Effector memory CD8-positive, alpha-beta T cell (primary cell): ENCODE measurements at places on chromosomes 2 and 18.

GRCh38 chr2:33602201-33602830 is 3.2 kb upstream of the FAM98A start:
- peaks cover 9% of the 10 kb centered on the region for H3K36me3 ChIP-seq
- peaks cover 5% of the 10 kb centered on the region for H3K27me3 ChIP-seq
- DNase-seq: no peak
- peaks cover 20% of the 10 kb centered on the region for H3K4me1 ChIP-seq

DNA sequence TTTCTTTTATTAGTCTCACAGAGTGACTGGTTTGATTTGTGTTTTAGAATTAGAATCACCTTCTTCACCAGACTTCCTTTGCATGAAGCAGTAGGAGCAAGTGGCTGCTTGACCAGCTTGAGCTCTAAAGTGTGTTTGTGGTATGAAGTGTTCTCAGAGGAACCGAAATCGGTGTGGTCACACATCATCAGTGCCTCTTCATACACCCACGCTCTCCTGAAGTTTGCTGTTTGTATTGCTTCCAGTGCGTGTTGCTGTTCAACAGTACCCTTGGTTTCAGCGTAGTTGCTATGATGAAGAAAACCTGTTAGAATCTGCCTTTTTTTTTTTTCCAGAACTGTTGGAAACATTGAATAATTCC is 77.9 kb downstream of the LIMS1 start:
- DNase-seq: peak; percentile 32
- H3K27me3 ChIP-seq: no peaks in the 10 kb centered on the region
- H3K36me3 ChIP-seq: peaks cover 9% of the 10 kb centered on the region
- peak overlapping the region; percentile 98 for H3K27ac ChIP-seq
- H3K4me3 ChIP-seq: peak overlapping the region; percentile 72

DNA sequence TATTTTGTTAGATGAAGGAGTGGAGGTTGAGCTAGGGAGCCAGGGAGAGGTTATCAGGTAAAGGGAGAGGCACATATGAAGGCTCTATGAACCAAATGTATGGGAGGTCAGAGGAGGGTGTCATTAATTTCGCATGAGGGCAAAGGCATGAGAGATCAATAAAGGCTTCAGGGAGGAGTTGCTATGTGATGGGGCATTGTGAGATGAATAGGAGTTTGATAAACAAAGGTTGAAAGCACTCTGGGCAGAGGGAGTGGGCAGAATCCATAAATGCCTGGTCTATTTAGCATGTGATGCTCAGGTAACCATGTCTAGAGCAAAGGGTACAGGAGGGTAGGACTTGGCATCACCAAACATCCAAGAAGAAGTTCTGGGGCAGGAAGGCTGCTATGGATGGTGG is 273.4 kb downstream of the HAUS1 start:
- H3K36me3 ChIP-seq: no peaks in the 10 kb centered on the region
- no peaks in the 10 kb centered on the region for H3K27me3 ChIP-seq
- no peak for DNase-seq
- H3K27ac ChIP-seq: no peak overlapping the region

DNA sequence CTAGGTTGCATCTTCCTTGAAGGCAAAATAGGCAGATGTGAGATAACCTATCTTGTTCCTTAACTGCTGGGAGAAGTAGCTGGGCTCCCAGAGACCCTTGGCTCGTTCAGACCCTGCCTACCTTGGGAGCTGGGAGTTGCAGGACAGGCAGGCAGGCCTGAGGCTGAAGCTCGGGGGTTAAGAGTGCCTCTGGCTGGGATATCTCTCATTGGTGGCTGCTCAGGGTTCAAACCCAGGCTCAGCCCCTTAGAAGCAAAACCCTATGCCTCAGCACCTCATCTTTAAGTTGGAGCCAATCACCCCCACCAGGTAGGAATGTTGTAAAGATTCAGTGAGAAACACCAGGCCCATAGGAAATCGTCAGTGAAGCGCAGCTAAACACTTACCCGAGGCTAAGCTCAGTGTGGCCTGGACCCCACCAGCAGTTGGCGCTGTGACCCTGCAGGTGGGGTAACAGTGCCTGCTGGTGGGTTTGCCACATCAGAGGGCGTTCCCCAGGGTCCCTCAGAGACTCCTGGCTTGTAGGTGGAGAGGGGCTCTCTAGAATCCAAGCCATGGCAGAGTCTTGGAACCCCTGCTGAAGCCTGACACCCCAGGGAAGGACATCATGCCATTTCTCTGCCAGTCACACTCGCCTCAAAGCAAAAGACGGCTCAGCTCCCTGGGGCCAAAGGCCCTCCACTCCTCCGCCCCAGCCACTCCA is 54.6 kb upstream of the GPR17 start:
- H3K27ac ChIP-seq: no peak overlapping the region
- peaks cover 11% of the 10 kb centered on the region for H3K27me3 ChIP-seq
- no peak overlapping the region for H3K4me3 ChIP-seq
- no peaks in the 10 kb centered on the region for H3K4me1 ChIP-seq
- H3K36me3 ChIP-seq: no peaks in the 10 kb centered on the region

DNA sequence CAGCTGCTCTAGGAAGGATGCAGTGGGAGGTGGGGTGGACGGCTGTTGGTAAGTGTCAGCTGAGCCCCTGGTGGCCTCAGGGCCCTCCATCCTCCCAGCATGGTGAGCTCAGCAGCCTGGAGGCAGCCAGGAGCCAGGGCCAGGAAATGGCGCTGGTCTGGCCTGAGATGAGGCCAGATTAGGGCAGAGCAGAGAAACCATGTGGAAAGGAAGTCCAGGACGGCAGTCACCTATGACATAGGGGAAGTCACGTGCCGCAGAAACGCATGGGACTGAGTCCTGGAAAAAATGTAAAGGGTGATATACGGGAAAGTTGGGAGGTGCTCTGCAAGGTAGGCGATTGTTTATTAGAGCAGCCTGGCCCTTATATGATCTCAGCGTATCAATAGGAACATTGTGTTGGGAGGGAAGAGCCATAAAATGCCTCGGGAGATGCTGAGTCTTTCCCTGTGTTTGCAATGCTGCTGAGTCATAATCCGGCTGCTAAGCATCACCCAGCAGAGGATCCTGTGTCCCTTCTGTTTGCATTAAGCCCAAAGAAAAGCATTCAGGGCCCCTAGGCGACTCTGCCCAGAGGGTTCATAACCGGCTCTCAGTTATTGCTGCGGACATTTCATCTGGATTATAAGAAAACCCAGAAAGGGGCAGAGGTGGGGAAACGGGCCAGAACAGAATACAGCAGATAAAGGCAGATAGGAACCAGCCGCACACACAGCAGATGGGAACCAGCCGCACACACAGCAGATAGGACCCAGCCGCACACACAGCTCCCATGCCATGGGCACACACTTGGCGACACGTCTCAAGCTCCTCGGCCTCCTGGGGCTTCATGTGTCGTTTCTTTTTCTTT is 30.3 kb upstream of the B3GNT7 start:
- H3K4me1 ChIP-seq: peaks cover 20% of the 10 kb centered on the region
- H3K36me3 ChIP-seq: no peaks in the 10 kb centered on the region
- no peak for DNase-seq
- no peaks in the 10 kb centered on the region for H3K27me3 ChIP-seq
- no peak overlapping the region for H3K4me3 ChIP-seq

DNA sequence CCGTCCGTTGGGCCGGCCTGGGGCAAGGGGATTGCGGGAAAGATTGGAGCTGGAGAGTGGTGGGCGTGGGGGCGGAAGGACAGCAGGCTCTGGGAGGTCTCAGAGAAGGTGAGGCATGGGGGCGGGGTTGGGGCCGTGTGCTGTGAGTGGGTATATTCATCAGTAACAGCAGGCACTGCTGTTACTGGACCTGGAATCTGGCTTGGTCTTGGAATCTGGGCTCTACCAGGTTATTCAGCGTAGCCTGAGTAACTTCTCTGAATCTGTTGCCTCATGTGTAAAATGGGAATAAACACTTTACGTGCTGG is 435 bp downstream of the RNF181 start:
- DNase-seq: no peak
- H3K4me1 ChIP-seq: peaks cover 34% of the 10 kb centered on the region
- H3K36me3 ChIP-seq: peaks cover 21% of the 10 kb centered on the region
- H3K27me3 ChIP-seq: no peaks in the 10 kb centered on the region

GRCh38 chr2:161228511-161229240 is 68.4 kb downstream of the TANK start:
- H3K4me3 ChIP-seq: no peak overlapping the region
- no peak for DNase-seq
- peaks cover 40% of the 10 kb centered on the region for H3K36me3 ChIP-seq
- H3K27ac ChIP-seq: peak overlapping the region; percentile 3
- no peaks in the 10 kb centered on the region for H3K27me3 ChIP-seq
- no peaks in the 10 kb centered on the region for H3K4me1 ChIP-seq

GRCh38 chr2:73291093-73291460 is 2.3 kb downstream of the EGR4 start:
- peak overlapping the region; percentile 32 for H3K27ac ChIP-seq
- H3K4me1 ChIP-seq: peaks cover 11% of the 10 kb centered on the region
- peak overlapping the region; percentile 73 for H3K4me3 ChIP-seq
- H3K27me3 ChIP-seq: peaks cover 38% of the 10 kb centered on the region

- no peak for DNase-seq
- peaks cover 88% of the 10 kb centered on the region for H3K4me1 ChIP-seq
- peak overlapping the region; percentile 92 for H3K27ac ChIP-seq
- peaks cover 96% of the 10 kb centered on the region for H3K36me3 ChIP-seq
- peak overlapping the region; percentile 80 for H3K4me3 ChIP-seq
These were observed 16.4 kb downstream of the SMAD7 start for GRCh38 chr18:48934415-48934722.

- H3K27me3 ChIP-seq: no peaks in the 10 kb centered on the region
- no peak for DNase-seq
- H3K27ac ChIP-seq: no peak overlapping the region
These were observed 17.8 kb upstream of the TCF4 start for GRCh38 chr18:55605733-55606338.

DNA sequence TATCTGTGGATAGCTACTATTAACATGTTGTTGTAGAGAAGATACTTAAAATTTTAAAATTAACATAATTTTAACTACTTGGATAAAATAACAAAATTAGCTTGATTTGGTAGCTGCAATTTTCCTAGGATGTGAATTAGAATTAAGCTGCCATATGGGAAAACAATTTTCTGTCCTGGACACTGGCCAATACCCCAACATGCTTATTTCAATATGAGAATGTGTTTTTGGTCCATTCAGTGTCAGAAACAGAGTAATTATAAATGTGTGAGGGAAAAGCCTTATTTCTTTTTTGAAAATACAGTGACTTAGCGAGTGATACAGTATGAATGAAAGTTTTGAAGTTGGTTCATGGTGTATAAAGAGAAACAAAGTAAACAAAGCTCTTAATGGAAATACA is 948.3 kb upstream of the GYPC start:
- no peaks in the 10 kb centered on the region for H3K27me3 ChIP-seq
- no peaks in the 10 kb centered on the region for H3K36me3 ChIP-seq
- H3K27ac ChIP-seq: no peak overlapping the region
- H3K4me3 ChIP-seq: no peak overlapping the region

DNA sequence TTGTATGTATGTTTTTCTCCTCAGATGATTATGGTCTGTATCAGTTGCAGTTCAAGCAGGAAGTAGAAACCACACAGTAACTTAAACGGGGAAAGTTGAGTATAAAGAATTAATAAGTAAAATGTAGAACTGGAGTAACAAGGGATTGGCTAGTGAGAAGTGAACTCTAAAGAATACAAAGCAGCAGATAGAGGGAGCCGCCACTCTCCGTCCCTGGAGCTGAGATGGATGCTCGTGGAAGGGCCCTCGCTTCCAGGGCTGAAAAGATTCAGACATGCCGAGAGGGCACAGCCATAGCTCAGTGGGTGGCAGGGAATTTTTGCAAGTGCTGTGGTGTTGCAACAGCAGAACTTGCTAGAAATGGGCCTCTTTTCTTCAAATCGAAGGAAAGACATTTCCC is 155.8 kb downstream of the COL6A3 start:
- no peak overlapping the region for H3K27ac ChIP-seq
- no peaks in the 10 kb centered on the region for H3K4me1 ChIP-seq
- peaks cover 15% of the 10 kb centered on the region for H3K27me3 ChIP-seq
- H3K36me3 ChIP-seq: no peaks in the 10 kb centered on the region
- no peak for DNase-seq

DNA sequence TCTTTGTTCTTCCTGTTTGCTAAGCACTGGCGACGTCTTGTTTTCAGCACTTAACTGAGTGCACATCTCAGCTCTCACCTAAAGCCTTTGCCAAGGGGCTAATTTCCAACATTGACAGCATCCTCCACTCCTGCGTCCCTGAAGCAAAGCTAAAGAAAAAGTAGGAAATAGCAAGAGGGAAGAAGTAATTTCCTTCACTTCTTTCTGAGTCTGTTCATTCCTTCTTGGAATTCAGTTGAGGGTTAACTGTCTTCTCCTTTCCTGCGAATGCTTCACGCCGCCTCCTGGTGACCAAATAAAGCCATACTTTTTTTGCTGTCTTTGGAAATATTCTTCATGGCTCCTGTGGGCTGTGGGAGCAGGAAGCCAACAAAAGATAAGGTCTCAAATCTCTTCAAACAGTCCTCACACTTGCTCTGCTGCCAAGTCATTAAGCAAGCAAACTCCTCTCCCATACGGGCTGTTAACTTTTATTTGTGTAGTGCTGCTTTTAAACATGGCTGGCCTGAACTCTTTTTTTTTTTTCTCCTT is 100.9 kb downstream of the DPP10 start:
- H3K4me3 ChIP-seq: no peak overlapping the region
- H3K27me3 ChIP-seq: peaks cover 6% of the 10 kb centered on the region
- no peaks in the 10 kb centered on the region for H3K4me1 ChIP-seq

DNA sequence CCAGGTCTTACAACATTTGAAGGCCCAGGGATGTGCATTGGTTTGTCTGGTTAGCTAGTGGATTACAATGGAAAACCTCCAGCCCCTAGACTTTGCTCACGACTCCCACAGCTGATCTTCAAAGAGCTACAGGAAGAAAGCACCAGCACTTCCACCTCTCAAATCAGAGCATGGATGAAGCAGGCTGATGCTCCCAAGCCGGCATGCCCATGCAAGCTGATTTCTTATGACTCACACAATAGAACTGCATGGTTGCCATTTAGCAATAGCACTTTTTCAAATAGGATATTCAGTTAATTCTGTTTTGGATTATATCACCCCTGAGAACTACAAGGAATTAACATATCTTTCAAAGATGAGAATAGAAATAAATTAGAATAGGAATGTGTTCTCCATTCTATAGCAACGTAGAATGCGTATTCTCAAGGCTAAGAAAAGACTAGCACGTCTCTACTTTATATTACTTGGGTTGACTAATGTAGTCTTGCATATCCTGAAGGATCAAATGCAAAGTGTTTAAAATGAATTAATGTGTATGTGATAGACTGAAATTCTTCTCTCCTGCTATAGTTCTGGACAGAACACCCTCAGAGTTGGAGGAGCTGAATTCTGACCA is 292.4 kb downstream of the TRIB2 start:
- H3K27me3 ChIP-seq: peaks cover 19% of the 10 kb centered on the region
- no peak for DNase-seq
- H3K27ac ChIP-seq: no peak overlapping the region
- H3K36me3 ChIP-seq: no peaks in the 10 kb centered on the region
- no peaks in the 10 kb centered on the region for H3K4me1 ChIP-seq
- no peak overlapping the region for H3K4me3 ChIP-seq
